ENCODE measurements at places on chromosomes 16 and 17.
A peak's percentile ranks its signal among the peaks of the same experiment; 100 is the strongest.

DNA sequence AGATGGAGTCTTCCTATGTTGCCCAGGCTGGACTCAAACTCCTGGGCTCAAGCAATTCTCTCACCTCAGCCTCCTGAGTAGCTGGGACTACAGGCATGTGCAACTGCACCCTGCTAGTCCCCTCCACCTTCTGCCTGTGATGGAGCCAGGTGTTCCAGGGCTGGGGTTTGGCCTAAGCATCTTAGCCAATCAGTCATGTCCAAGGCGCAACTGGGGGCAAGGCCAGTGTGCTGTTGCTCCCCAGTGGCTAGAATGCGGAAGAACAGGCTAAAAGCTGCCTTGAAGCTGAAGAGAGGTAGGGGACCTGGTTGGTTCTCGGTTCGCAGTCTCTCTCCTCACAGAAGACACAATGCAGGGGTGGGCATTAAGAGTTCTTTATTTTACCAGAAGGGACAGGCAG, 18.6 kb downstream of the FLOT2 start:
- DNase-seq, result no peak

GRCh38 chr16:46695937-46696336, 6.5 kb downstream of the ORC6 start:
- DNase-seq, result no peak

GRCh38 chr16:84844559-84845495, 25.0 kb downstream of the CRISPLD2 start:
- no peak for DNase-seq

- DNase-seq, result no peak
These were observed 50.0 kb upstream of the RPL38 start for GRCh38 chr17:74153456-74153810.

DNA sequence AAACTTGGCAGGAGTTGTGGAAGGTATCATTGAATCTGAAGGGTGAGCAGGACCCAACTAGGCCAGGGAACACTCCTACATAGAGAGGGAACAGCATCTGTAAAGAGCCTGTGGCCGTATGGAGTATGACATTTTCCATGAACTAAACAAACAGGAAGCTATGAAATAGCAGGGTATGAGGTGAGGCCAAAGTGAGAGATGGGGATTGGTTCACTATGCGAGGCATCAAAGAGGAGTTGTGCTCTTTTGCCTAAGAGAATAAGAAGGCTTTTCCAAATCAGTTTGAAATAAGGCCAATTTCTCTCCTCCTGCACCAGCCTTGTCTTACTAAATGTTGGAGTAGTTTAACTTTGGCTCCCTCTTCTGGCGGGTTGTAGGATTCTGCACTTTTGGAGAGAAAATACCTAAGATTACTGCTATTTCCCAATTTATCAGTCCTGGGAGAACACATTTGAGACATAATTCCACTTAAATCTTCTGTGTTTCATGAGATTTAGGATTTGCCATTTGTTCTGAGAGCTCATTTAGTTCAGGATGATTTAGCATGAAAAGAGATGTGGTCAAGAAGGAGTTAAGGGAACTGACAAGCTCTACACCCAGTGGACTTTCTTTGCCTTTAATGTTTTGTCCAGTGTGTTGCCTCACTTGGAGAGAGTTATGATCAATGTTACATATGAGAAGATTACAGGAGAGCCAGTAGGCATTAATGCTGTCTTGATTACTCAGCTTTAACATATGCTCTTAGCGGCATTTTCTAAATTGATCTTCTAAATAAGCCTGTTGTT, 55.4 kb downstream of the TNRC6C start:
- DNase-seq, result peak; percentile 23

DNA sequence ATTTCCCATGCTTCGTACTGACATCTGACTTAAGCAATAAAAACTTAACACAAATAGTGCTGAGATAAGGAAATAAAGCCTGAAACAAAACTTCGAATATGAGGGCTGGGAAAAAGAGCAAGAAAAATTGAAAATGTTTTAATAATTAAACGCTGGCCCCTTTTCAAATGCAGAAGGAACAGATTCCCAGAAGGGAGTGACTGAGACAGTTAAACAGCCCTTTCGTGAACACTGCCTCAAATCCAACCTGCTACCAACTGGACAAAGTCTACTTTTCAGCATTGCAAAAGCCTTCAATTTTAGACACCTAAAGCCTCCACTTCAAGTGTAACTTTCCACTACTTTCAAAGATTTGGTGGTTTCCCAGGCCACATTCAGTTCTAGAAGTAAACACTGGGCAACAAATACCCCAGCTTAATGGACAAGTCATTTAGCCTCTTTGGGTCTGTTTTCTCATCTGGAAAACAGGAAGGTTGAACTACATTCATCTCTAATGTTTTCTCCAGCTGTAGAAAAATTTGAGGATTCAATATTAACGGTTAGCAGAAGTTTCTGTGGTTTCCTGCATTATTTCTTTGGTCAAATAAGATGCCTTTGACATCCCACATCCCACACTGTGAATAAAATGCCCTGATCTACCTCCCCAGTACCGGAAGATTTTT, 11.8 kb downstream of the RFFL start:
- DNase-seq, result no peak

- no peak for DNase-seq
These were observed 37.6 kb downstream of the HASPIN start for GRCh38 chr17:3761036-3761917.

- DNase-seq, result no peak
These were observed 12.2 kb downstream of the CLEC3A start for GRCh38 chr16:78034530-78034929.

DNA sequence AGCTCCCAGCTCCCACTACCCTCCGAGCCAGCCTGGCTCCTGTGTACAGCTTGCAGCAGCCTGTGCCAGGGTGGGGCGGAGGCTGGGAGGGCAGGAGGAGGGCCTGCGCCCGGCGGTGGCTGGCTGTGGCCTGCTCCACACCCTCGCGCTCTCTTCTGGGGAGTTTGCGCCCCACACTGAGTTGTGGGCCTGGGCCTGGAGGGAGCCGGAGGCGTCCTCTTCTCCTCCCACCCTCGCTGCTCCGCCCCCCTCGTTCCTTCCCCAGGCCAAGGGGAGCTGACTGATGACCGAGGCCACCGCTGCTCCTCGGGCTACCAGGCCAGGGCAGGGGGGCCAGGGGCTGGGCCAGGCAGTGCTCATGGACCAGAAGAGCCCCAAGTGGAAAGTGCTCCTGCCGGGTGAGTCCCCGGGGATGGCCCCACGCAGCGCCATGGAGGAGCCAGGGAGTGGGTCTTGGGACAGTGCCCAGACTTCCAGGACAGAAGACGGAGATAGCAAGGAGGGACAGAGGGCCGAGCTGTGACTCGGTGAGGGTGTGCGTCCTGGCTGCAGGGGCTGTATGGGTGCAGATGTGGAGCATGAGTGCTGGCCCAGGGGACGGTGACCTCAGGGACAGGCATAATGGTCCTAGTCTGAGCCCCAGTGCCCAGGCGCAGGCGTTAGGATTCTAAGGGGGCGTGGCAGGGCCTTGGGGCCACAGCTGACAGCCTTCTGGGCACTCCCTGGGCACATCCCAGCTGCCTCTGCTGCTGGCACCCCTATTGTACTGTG, 242.1 kb upstream of the GSE1 start:
- no peak for DNase-seq

DNA sequence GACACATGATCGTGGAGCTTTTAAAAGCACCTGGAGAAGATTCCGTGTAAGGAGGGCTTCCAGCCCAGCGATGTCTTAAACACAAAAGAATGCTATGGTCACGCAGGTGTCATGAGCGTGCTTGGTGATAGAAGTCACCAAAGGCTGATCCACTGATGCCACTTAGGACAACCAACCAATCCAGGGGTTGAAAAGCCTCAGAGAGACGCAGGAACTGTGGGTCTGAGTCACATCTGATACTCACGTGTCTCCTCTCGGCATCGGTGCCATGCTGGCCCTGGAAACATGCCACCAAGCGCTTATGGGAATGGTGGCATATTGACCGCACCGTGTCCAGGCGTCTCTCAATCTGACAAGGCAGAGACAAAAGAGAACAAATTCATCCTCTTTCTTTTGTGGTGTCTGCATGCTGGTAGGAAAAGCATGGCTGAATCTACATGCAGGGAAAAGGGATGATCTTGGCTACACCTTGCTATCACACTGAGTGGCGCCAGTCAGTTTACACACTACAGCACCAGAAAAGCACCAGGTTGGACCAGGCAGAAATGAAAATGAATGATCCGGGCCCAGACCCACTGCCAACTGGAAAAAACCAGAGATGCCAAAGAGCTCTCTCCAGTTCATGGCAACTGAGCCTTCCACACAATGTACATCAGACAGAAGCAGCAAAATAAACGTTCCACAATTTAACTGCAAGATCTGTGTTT, 38.0 kb downstream of the ARHGAP17 start:
- DNase-seq, result no peak

Data from stimulated activated naive CD4-positive, alpha-beta T cell treated with Interleukin-2 at 50 U/mL for 16 hours (primary cell).